ENCODE measurements at places on chromosomes 2 and 18.

DNA sequence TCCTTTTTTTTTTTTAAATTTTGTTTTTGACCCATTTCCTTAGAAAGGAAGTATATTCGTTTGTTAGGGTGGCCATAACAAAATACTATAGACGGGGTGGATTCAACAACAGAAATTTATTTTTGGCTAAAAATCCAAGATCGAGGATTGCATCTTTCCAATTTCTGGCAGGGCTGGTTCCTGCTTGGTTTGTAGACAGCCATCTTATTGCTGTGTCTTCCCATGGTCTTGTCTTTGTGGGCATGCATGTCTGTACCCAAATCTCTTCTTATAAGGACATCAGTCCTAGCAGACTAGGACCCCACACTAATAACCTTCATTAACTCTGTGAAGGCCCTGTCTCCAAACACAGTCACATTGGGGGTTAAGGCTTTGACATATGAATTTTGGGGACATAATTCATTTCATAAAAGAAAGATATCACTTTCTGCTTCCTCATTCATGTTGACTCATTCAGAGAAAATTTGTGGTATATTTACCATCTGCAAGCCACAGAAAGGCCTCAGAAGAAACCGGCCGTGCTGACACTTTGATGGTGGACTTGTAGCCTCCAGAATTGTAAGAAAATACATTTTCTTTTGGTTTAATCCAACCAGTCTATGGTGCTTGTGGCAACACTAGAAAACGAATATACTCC, 262.1 kb downstream of the LPIN1 start:
- DNase-seq = no peak

- DNase-seq = no peak
Observed at GRCh38 chr18:55137602-55138001, 178.3 kb upstream of the CCDC68 start.

DNA sequence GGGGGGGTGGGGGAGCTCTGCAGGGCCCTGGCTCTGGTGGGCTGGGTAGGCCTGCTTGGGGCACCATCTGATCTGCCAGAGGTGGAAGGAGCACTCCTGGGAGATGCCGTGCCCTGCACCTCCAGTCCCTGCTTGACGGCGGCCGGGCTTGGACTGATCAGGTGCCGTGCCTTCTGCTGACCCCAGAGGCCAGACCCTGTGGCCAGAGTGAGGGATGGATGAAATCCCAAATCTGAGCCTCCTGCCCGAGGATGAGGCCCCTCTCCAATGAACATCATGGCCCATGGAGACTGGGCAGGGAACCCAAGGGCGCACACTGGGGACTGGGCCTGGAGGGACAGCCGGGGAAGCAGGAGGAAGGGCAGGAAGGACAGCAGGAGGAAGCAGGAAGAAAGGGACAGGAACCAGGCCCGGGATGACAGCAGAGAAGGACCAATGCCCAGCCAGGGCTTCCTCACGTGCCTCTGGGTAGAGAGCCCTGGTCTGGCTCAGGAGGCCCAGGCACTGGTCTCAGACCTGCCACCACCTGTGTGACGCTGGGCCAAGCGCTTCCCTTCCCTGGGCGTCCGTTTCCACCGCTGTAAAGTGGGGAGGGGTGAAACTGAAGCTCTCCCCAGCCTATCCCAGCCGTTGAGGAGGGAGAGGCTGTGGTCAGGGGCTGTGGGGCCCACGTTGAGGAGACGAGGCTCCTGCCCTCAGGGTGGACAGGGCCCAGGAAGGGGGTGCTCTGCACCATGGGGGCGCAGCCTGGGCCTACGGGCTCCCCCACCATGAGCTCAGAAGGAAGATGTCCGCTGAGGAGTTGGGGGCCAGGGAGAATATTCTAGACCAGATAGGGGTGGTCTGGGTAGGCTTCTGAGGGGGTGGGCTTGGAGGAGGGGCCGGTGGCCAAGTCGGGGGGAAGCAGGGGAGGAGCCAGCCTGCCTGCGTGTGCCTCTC, 1.0 kb upstream of the GPR35 start:
- DNase-seq = no peak

DNA sequence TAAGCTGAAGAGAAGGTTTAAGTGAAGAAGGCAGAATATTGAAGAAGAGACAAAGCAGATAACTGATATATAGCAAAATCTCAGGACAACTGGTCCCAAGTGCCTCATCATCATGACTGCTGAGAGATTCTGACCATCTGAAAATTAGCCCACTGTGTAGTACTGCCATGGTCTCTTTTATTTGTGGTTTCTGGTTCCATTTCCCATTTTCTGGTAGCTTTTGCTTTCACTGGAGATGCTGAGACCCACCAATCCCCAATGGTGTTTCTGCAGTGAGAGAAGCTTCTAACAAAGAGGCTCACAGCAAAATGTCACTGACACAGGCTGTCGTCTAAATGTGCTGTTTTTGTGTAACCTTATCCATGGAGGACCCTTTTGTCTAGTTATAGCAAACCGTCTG, 79.5 kb downstream of the TMEM163 start:
- no peak for DNase-seq

GRCh38 chr2:232865165-232865564, 4.9 kb upstream of the SNORC start:
- DNase-seq = no peak

DNA sequence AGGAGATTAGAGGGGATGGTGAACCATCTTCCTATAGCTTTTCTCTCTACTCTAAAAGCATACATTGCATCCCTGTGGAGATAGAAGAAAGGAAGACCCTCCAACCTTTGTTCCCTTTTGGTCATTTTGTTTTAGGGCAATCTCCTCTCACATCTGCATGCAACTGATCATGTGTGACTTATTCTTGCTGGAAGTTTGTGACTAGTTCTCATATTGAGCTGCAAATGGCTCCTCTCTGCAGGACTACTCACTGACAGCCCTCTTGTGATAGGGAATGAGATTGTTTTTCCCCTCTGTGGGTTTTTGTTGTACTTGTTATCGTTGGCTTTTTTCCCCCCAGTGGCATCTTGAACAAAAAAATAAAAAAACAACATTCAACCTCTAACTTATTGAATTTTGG, 416.0 kb upstream of the CNTNAP5 start:
- DNase-seq = no peak

GRCh38 chr2:95001701-95002100, 23.8 kb upstream of the MAL start:
- DNase-seq = no peak

All from stimulated activated CD8-positive, alpha-beta memory T cell treated with anti-CD3 and anti-CD28 coated beads, Interleukin-2, amount 100 ng/mL, for 1 hour (primary cell).